ENCODE measurements at places on chromosomes 7 and 10.

DNA sequence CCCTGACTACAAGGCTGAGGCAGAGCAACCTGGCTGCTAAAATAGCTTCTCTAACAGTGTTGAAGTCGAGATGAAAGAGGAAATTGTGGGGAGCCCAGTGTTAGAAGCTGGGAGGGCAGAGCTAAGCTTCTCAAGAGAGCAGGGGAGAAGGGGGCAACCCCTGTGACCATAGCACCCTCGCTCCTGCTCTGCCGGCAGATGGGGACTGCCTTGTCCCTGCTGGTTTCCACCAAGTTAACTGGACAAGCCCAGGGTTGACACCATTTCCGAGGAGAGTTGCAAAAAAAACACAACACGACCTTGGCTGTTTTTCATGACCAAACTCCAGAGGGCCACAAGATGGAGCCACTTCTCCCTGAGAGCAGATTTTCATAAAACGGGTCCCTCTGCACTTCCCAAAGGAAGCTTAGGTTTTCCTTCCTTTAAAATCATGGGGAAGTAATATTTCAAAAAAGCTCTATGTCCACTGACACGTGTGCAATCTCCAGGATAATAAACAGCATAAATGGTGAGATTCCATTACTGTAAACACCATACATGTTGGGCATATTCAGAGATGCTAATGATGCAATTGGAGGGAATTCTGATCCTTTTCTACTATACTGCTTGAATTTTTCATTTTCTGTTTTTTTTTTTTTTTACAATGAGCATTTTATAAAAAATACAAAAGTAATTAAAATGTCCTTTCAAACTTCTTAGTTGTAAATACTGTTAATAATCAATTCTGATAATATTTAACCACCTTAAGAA lies 140.4 kb downstream of the PIP4K2A start:
- DNase-seq, result no peak

- no peak for DNase-seq
Measured at GRCh38 chr10:29119374-29119773, 169.5 kb upstream of the LYZL1 start.

DNA sequence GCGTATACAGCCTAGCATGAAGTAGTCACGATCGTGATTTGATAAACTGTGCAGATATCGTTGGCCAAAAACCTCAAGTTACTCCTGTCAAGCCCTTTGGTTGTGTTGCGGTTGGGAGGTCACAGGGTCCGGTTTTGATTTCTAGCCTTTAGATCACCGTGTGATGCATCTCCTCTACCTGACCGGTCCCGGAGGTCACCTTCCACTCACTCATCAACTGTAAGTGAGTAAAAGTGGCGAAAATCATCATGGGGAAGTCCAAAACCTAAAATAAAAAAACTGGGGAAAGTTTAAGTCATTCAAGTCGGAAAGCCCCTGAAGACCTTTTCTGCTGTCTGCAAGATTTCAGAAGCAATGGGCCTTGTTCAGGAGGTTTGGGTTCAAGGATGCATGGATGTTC lies 62.8 kb downstream of the ADARB2 start:
- no peak for DNase-seq

DNA sequence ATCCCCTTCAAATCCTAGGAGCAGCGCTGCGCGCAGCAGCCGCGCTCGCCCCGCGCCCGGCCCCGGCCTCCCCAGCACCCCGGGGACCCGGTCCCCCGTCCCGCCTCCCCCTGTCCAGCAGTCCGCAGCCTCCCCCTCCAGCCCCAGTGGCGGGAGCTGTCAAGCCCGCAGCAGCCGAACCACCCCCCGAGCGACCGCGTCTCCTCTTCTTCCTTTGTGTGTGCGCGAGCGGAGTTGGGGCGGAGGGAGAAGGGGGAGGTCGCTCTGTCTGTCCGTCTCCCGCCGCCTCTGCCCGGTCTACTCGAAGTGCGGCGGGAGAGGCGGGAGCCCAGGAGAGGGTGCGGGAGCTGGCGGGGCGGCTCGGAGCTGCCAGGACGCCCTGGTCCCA lies 375 bp upstream of the CHN2 start:
- DNase-seq, result no peak

DNA sequence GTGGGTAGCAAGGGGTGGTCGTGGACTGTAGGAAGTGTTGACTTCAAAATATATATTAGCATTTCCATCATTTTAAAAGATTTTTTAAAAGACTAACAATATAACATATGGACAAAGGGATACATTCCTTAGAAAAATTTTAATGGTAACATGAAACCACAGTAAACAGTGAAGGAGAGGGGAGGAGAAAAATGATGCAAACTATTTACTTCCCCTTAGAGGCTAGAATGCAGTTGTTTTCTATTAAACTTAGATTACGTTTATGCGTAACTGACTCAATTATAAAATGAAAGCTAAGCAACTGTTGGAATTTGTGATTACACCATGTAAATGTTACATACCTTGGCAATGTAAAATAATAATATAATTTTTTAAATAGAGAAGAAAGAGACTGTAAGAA lies 41.3 kb downstream of the CALD1 start:
- no peak for DNase-seq

DNA sequence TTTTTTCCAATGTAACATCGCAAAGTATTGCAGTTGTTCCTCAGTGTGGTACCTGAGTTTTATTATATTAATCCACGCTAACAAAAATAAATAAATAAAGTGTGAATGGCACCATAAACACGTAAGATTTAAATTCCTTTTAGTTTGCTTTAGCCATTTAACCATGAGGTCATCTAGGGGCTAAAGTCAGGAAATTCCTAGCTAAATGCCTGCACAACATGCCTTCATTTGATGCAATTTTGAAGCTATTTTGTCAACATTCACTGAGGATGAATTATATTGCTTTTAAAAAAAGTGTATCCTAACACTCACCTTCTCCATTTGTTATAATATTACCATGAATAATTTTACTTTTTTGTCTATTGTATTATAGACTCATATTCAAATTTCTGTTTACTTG lies 714.4 kb downstream of the GATA3 start:
- no peak for DNase-seq

- no peak for DNase-seq
Measured at GRCh38 chr10:86047588-86047987, 319.0 kb downstream of the GRID1 start.
